ENCODE measurements at places on chromosomes 4 and X. TPM values are rescaled to one million over a fixed set of nuclear protein-coding genes. Genes with fewer than 3 reads are reported as not detected.

PPARGC1A gene
- 10.2 TPM for total RNA-seq

GJB1 gene
- 0.91 TPM for total RNA-seq

SH2D1A gene
- total RNA-seq, result not detected

- H3K27ac ChIP-seq, result peak overlapping the region; percentile 88
- H3K27me3 ChIP-seq, result no peaks in the 10 kb centered on the region
- no peak overlapping the region for H3K4me3 ChIP-seq
- H3K4me1 ChIP-seq, result no peaks in the 10 kb centered on the region
These were observed 67.3 kb downstream of the SPRY1 start for GRCh38 chr4:123463869-123464268.

DNA sequence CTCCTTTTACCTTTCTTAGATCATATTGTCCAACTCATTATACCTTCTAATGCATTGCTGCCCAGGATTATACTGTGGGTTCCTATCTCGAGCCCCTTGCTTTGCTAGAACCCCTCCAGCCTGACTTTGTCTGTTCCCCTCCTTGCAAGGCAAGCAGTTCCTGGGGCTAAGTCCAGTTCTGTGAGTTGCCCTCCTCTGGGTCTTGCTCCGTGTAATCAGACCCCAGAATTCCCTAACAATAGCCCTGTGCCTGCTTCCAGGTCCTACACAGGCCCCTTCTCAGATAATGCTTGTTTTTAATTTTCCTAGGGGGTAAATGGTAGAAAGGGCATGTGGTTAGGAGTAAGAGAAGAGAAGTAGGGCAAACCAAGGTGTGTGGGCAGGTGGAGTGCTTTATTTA, 145.9 kb downstream of the FSTL5 start:
- no peaks in the 10 kb centered on the region for H3K27me3 ChIP-seq
- peak; percentile 44 for DNase-seq
- no peak overlapping the region for H3K27ac ChIP-seq
- H3K4me1 ChIP-seq, result no peaks in the 10 kb centered on the region

DNA sequence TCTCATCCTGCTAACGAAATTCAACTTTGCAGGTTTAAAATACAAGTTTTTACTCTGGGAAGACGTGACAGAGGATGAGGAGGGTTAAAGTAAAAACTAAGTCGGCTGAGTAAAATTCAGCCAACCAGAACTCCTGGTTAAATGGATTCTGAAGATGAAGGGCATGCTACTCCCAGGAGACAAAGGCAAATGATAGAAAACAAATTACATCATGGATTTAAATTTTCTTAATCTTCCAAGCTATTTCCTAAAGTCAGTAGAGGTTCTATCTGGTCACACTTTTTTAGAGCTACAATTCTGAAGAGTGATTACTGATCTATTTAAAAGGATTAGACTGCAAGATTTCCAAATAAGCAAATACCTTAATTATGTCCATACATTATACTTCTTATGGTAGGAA, 47.9 kb downstream of the ZNF827 start:
- H3K4me3 ChIP-seq, result no peak overlapping the region
- H3K36me3 ChIP-seq, result peaks cover 61% of the 10 kb centered on the region
- H3K27ac ChIP-seq, result no peak overlapping the region
- H3K4me1 ChIP-seq, result no peaks in the 10 kb centered on the region

GRCh38 chr4:55256787-55257186, 89.3 kb upstream of the SRD5A3 start:
- no peaks in the 10 kb centered on the region for H3K27me3 ChIP-seq
- peaks cover 10% of the 10 kb centered on the region for H3K4me1 ChIP-seq
- H3K4me3 ChIP-seq, result no peak overlapping the region
- H3K36me3 ChIP-seq, result no peaks in the 10 kb centered on the region

DNA sequence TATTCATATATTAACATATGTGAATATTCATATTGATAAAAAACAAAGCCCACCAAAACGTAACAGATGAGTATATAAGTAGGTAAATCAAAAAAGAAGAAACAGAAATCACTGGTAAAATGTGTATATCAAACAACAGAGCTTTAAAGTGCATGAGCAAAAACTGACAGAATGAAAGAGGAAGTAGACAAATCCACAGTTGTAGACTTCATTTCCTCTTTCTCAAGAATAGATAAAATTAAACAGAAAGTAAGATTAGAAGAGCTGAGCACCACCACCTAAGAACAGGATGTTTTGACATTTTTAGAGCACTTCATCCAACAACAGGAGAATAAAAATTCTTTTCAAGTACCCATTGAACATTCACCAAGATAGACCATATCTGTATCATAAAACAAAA, 64.6 kb downstream of the CNKSR2 start:
- no peak for DNase-seq
- H3K4me1 ChIP-seq, result no peaks in the 10 kb centered on the region
- no peaks in the 10 kb centered on the region for H3K36me3 ChIP-seq
- H3K4me3 ChIP-seq, result no peak overlapping the region
- H3K27me3 ChIP-seq, result no peaks in the 10 kb centered on the region

Data from endodermal cell (in vitro differentiated cells).